ENCODE measurements at places on chromosomes 1 and 21.

DNA sequence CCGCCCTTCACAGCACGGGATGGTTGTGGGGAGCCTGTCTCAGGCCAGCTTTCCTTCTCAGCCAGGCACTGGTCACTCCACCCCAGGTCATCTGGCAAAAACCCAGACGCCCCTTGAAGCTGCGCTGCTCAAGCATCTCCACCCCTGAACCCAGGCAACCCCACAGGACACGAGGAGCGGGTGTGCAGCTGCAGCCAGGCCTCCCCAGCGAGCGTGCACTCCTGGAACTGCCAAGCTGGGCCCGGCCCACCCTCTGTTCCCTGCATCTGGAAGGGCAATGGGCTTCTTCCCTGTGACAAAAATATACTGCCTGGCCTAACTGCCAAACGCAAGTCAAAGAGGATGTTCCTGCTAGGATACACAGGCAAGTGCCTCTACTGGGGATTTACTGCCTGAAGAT is 39.7 kb downstream of the SLC66A1 start:
- no peak for ATAC-seq

DNA sequence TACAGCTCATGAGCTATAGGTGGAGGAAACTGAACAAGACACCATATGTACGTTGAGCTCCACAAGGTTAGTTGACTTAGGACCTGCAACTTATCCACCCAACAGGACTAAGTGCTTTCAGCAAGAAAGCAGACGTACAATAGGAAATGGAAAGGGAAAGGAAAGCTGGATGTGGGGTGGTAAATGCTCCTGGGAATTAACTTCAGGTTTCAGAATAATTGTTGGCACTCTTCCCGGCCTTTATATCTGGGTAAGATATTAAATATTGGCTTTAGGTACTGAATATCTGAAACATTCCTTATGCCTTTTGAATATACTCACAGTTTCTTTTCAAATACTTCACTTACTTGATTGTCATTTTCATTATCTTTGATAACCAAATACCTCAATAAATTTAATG is 36.3 kb downstream of the GLMN start:
- no peak for ATAC-seq

DNA sequence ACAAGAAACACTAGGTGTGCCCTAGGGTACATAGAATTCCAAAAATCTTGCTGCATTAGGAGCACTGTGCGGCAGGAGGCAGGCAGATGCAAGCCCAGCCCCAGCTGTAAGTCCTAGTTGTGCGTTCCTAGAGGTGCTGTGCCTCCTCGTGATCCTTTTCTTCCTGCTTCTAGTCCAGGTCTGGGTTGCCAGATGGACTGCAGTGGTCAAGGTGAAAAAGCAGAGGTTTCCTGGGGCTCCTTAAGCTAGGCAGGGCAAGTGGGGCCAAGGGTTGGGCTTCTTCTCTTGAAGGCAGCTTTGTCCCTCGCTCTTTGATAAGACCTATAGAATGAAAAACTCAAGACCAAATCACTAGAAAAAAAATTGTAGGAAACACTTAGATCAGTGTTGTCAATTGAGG is 21.6 kb upstream of the SLC45A3 start:
- no peak for ATAC-seq

GRCh38 chr1:245432228-245432875 is 277.6 kb downstream of the KIF26B start:
- no peak for ATAC-seq

DNA sequence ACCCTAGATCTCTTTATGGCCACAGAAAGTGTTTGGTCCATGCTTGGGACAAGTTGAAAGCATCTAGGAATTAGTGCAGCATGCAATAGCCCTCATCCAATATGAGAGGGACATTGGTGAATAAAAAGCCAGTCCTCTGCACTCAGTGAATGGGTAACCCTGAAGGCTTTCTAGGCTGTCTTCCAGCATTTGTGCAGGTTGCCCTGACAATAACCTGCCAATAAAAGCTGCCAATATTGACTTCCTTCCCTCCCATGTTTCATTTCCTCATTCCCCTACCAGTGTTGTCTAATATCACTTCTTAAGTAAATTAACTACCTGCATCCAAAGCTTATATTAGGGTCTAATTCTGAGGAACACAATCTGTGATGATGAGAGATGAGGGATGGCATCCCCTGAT is 563.6 kb upstream of the NEGR1 start:
- no peak for ATAC-seq

GRCh38 chr1:94926915-94927404 is at the start of gene CNN3:
Gene CNN3 (minus strand): TSS chr1:94927110. CDS start chr1:94926894, 216 bp downstream.
- peak; percentile 92 for ATAC-seq

DNA sequence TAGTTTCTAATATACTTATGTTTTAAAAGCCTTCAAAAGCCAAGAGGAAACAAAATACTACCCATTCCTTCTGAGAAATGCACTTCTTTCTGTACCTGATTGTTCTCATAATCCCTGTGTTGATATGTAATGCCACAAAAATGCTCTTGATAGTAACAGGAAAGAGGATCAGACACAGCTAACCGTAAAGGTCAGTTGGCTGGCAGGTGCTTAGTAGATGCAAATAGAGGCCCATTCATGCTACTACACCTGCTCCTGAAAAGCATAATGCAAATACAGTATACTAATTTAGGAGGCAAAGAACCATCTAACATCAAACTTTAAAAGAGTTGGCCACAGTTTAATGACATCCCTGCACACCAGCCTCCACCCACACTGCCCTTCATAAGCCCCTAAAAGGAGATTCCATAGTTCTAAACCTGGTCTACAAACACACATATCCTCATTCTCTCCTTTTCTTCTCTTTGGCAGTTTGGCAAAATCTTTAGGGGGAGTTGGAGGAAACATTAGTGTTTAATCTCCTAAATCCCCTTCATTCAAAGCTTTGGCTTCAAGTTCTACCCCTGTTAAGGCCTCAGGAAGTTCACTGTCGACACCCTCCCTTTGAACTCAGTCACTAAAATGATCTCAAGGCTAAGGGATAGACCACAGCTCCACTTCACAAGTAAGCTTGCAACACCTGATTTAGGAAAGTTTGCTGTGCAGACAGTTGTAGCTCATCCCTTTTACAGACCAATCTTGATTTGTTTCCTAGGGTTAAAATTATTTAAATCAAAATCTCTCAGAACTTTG is 2.9 kb upstream of the CD46 start:
- ATAC-seq = no peak

GRCh38 chr1:14500041-14500440 is 98.4 kb upstream of the KAZN start:
- ATAC-seq = no peak

- no peak for ATAC-seq
These were observed 28.9 kb downstream of the OBSCN start for GRCh38 chr1:228236744-228237143.
